ENCODE measurements at places on chromosomes 11 and 22.

DNA sequence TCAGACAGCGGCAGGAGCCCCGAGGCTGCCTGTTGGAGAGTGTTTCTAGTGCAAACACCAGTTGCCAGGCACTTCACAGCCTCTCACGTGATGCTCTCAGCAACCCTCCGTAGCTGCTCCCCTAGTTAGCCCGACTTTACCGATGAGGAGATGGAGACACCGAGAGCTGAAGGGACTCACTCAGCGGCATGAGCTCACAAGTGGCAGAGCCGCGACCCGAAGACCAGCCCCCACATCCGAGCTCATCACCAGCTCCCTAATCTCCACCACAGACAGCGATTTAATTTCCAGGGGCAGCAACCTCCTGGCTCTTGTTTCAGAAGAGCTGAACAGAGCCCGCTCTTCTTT lies 28.7 kb upstream of the RTL6 start:
- DNase-seq: peak; percentile 80

DNA sequence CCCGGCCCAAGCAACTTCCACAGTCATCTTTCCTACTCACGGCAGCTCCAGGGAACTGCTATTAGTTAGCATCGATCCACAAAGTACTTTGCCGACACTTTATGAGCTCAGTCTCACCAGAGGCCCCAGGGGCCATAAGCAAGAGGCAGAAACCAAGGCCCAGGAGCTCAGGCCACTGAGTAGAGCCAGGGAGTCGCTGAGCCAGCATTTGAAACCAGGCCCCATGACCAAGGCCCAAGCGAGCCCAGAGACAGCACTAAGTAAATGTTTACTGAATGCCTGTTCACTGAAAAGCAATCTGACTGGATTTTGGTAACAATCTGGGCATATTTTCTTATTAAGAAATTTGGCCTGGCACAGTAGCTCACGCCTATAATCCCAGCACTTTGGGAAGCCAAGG lies 43.3 kb downstream of the ARRB1 start:
- DNase-seq: no peak

DNA sequence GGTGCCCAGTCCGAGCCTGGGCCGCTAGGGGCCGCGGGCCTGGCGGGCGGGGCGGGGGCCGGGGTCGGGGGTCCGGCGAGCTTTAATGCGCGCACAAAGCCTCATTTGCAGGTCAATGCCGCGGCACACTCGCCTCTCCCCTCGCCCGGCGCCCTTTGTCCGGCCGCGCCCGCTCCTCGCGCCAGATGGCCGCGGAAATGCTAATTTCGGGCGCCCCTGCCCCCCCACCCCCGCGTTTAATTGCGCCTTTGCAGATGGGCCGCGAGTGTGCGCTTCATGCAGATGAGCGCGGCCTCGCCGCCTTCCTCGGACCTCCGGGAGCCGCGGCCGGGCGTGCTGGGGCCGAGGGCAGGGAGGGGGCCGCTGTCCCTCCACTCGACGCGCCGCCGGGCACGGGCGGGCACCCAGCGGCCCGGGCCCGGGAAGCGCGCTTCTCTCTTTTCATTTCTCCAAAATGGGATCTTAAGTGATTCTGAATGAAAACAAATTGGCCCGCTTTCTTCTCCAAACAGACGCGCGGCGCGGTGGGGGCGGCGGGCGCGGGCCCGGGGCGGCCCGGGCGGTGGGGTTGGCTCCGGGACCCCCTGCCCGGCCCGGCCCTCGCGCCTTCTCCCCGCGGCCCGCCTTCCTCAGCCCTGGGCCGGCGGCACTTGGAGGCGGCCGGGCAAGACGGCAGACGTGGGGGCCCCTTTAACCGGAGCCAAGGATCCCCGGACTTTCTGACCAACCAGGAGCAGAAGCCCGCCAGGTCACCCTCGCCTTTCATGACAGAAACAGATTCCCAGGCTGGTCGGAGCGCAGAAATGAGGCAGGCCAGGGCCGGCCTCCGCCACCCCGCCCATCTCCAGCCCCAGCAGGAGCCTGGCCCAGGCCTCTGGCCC lies 22.9 kb downstream of the CDKN1C start:
- no peak for DNase-seq

- no peak for DNase-seq
Measured at GRCh38 chr11:120055646-120056045, 82.3 kb downstream of the TRIM29 start.

DNA sequence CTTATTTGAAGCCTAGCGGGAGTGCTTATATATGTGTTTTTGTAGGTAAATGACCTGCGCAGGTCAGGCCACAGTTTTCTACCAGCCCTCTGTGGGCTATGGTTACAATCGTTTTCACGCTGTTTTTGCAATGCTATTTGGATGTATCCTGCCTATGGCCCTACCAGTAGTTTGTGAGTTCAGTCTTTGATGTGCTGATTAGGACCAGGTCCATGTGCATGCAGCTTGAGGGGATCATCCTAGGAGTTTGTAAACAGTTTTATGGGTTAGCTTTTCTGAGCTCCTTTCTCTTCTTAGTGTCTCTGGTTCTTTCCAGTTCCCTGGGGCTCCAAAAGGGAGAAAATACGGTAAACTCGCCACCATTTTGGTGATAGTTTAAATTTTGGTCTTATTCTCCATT lies 142.5 kb downstream of the LDLRAD3 start:
- DNase-seq: no peak

DNA sequence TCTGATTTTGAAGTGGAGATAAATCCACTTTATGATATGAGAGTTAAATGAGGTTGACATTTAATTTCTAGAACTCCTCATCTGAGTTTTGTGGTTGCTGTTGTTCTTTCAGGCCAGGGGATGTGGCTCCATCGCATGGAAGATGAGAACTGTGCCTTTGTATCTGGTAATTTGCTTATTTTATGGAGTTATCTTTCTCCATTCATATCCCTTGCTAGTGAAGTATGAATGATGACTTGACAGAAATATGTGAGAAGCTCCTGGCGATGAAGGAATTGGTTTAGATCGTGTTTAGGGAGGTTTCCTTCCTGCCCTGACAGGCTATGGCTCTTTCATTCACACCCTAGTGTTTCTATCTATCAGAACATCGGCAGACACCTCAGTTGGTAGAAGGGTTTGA lies 393.7 kb downstream of the ETS1 start:
- DNase-seq: no peak

DNA sequence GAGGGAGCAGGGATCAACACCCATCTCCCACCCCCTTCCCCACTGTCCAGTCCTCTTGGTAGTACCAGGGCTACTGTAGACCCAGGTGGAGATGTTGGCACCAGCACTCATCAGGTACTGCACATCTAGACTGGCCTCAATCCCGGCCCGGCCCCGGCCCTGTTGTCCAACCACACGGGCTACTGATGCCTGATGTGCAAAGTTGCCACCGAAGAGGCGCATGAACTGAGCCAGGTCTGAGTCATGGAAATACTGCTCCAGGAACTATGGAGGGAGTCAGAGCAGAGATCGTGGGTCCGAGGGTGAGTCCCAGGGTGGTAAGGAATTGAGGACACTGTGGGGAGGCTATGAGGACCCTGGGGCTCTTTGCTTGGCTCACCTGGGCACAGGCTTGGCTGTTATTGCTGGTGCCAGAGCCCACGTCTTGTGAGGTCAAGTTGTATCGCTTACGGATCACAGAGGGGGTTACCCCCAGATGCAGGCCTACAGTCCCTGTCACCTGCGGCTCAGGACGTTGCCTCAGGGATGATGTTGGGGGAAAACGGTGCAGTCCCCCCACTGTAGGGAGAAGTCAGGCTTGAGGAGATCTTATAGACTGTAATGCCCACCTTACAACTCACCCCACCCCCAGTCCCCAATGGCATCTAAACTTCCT lies 2.5 kb downstream of the TPP1 start:
- no peak for DNase-seq

DNA sequence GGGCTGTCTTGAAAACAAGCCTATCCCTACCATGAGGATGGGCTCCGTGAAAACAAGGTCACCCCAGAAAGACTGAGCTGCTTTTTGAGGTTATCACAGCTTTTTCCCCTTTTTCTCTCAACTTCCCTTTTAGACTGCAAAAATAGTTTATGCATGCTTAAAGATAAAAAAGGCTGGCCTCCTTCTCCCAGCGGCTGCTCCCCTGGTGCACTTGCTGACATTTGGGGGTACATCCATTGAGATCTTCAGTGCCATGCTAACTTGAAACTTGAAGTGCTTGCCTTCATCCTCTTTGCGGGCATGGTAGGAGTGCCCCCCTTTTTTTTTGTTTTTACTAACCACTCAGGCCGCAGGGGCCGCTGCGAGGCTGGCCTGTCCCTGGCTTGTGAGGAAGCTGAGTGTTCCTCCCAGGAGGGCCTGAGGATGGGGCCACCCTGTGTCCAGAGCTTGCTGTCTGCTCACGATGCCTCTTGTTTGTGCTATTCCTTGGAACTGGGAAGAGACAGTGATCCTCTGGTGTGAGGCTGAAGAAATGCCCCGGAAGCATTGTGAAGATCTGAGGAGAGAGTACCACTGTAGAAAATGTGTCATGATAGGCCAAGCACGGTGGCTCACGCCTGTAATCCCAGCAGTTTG lies 2.2 kb downstream of the TANGO2 start:
- DNase-seq: no peak

- no peak for DNase-seq
Measured at GRCh38 chr11:128814856-128815705, 52.0 kb downstream of the KCNJ1 start.

- no peak for DNase-seq
Measured at GRCh38 chr22:50656122-50657070, 16.2 kb upstream of the SHANK3 start.

DNA sequence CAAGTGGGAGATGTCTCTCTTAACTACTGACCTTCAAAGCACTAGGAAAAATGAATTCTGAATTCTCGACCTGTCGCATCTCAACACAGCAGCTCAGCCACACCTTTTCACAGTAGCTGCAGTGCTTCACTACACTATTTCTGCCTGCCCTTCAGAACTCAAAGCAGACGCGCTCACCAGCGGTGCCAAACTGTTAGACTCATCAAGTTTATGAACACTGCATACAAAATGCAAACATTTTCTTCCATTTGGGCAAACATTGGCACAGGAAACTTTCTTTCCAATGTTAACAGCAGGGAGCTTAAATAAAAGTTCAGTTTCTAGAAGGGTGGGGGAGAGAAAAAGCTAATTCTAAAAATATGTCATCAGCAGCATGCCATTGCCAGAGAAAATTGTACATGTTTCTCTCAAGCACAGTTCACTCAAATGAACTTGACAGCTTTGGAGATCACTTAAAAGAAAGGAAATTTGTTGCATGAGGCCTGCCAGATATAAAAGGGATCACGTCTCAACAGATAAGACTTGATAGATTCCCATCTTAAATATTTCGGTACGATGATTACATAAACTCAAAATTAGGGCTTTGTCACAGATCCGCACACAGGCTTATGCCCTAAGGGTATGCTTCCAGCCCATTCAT lies 82.7 kb downstream of the CADM1 start:
- no peak for DNase-seq

All from SHP77 treated with DMSO at 0.1 percent for 48 hours (cell line).